ENCODE measurements at places on chromosomes 2 and 18. TPM values are rescaled to one million over a fixed set of nuclear protein-coding genes. Genes with fewer than 3 reads are reported as not detected.

DNA sequence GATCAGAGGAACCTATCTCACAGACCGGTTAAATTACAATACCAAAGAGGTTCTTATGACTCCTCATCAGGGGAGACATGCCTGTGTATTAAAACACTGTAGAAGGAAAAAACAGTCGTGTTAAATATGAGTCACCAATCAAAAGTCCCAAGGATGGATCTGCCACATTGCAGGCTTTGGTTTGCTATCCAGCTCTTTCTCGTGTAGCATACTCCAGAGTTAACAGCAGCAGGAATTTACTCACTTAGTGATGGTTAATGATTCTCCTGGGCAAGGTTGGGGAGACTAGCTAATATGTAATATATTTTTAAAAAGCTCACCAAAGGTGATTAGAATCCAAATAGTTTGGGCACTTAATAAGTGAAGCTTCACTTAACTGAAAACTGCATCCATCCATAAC lies 109.7 kb downstream of the MBD5 start:
- ATAC-seq: no peak

- no peak for ATAC-seq
These were observed 49.0 kb upstream of the GLI2 start for GRCh38 chr2:120686511-120687168.

- ATAC-seq: no peak
These were observed 56.0 kb upstream of the PTPRM start for GRCh38 chr18:7511106-7511505.

DNA sequence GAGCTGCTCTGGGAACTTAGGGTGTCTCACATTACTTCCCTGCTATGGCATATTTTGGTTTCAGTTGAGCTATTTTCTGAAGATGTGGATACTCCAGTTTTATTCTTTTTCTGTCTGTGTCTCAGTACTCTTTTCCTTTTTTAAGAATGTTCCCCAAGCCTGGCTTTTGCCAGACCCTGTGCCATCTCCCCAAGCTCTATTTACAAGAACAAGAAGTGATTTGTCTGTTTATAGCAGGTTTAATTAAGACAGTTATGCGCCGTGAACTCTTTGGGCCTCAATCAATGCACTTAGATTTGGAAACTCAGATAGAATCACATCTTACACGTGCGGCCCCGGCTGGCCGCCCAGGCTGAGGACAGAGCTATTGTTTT lies 8.9 kb upstream of the SATB2 start:
- ATAC-seq: no peak

- ATAC-seq: peak; percentile 46
These were observed 1.9 kb upstream of the ESPNL start for GRCh38 chr2:238097988-238098871.

GRCh38 chr2:137873536-137874244 lies 90.6 kb upstream of the HNMT start:
- no peak for ATAC-seq

GRCh38 chr2:156784020-156784701 lies 348.0 kb downstream of the GPD2 start:
- no peak for ATAC-seq

- ATAC-seq: peak; percentile 94
These were observed 30.7 kb downstream of the LYPD6B start for GRCh38 chr2:149068996-149069888.

GRCh38 chr2:205032093-205032551 lies 486.8 kb downstream of the PARD3B start:
- no peak for ATAC-seq

- ATAC-seq: no peak
These were observed 175.3 kb downstream of the RPIA start for GRCh38 chr2:88866756-88867155.

The REG1B gene
- total RNA-seq: not detected

The CRIM1 gene
- 2.2 TPM for total RNA-seq
